Endothelial cell (in vitro differentiated cells): ENCODE measurements at places on chromosomes 5 and 9. TPM values are rescaled to one million over a fixed set of nuclear protein-coding genes. Genes with fewer than 3 reads are reported as not detected.

DNA sequence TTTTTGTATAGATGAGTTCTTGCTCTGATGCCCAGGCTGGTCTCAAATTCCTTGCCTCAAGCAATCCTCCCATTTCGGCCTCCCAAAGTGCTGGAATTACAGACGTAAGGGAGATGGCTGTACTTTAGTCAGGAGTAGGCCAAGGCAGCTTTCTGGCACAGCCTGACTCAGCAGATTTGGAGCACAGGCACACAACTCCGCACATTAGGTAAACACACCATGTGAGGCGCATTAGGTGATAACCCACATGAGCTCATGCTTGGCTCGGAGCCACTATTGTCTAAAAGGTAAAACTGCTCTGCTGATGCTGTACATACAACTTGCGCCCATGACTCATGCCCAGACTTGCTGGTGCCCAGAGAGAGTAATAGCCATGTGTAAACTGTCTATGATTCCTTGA is 1157.9 kb downstream of the TAF11L14 start:
- no peak for DNase-seq

GRCh38 chr9:72445306-72445995 is 76.0 kb upstream of the TMC1 start:
- no peak for DNase-seq

Gene MLANA
- not detected for total RNA-seq

Gene MOB3B
- total RNA-seq: 6.4 TPM

Gene CCDC180
- total RNA-seq: 7.7 TPM

GRCh38 chr5:115480271-115480670 is 64.3 kb downstream of the FEM1C start:
- DNase-seq: no peak

Gene CDH18
- total RNA-seq: 0.33 TPM

Gene SLC36A2
- not detected for total RNA-seq

DNA sequence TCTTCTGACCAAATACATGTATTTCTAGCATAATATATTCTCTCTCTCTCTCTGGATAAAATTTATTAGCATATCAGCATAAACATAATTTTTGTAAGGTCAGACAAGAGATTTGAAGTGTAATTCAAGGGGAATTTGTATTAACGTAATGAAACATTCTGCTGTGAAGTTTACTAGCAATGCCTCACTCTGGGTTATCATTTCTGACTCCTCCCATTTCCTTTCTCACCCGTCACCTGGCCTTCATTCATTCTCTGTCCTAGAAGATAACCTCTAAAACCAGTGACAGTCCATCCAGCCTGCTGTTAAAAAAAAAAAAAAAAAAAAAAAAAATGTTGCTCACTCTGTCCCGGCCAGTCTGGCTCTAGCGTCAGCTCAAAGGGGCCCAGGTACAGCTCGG is 27.1 kb downstream of the GRAMD2B start:
- no peak for DNase-seq

DNA sequence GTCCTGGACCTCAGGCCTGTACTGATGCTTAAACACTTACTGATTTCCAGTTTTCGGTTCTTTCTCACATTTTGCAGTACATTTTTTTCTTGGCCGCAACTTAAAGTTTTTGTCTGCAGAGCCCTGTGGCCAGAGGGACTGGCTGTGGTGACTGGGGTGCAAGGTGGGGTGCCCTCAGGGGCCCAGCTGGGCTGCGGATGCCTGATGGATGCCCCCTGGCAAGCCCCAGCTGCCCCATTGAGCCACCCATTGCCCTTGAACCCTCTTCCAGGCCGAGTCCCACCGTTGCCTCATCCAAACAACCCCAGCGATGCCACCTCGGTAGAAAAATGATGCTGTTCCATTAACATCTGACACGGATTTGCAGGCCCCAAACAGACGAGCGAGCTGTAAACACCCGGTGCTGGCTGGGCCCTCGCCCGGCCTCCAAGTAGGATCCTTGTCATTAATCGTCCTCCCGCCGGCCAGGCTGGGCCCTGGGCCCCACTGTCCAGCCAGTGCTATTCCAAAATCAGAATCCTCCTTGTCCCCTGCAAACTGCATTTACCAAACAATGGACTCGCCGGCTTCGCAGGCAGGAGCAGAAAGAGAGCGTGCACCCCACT is 107.9 kb downstream of the PHF2 start:
- DNase-seq: no peak
